ENCODE measurements at places on chromosomes 7 and 10.

DNA sequence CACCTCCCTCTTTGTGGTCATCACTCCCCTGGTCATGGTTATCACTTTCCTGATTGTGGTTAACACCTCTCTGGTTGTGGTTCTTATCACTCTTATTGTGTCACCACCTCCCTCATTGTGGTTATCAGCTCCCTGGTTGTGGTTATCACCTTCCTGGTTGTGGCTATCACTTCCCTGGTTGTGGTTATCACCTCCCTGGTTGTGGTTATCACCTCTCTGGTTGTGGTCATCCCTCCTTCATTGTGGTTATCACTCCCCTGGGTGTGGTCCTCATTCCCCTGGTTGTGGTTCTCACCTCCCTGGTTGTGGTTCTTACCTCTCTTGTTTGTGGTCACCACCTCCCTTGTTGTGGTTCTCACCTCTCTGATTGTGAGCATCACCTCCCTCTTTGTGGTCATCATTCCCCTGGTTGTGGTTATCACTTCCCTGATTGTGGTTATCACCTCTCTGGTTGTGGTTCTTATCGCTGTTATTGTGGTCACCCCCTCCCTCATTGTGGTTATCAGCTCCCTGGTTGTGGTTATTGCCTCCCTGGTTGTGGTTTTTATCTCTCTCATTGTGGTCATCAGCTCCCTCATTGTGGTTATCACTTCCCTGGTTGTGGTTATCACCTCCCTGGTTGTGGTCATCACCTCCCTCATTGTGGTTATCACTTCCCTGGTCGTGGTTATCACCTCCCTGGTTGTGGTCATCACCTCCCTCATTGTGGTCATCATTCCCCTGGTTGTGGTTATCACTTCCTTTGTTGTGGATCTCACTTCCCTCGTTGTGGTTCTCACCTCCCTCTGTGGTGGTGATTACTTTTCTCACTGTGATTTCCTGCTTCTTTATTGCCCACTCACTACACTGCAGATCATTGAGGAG is 106.7 kb downstream of the GPR26 start:
- DNase-seq = no peak

DNA sequence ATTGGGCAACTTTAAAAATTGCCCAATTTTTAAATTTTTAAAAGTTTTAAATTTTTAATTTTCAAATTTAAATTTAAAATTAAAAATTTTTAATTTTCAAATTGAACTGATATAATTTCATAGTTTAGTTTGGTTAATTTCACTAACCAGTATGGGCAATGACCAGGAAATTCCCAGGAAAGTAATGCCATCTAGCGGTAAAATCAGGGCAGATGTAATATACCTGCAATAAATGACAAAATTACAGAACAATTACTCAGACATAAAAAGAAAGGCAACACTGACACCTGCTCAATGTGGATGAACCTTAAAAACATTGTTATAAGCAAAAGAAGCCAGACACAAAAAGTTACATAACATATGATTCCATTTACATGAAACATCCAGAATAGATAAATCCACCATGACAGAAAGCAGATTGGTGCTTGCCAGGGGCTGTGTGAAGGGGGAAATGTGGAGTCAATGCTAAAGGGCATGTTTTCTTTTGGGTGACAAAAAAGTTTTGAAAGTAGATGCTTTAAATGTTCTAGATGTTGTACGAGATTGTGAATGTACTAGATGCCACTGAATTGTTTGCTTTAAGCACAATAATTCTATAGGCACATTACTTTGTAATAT is 28.6 kb upstream of the SLC16A12 start:
- DNase-seq = no peak

- DNase-seq = no peak
Observed at GRCh38 chr7:129436335-129436923, 2.2 kb downstream of the STRIP2 start.

DNA sequence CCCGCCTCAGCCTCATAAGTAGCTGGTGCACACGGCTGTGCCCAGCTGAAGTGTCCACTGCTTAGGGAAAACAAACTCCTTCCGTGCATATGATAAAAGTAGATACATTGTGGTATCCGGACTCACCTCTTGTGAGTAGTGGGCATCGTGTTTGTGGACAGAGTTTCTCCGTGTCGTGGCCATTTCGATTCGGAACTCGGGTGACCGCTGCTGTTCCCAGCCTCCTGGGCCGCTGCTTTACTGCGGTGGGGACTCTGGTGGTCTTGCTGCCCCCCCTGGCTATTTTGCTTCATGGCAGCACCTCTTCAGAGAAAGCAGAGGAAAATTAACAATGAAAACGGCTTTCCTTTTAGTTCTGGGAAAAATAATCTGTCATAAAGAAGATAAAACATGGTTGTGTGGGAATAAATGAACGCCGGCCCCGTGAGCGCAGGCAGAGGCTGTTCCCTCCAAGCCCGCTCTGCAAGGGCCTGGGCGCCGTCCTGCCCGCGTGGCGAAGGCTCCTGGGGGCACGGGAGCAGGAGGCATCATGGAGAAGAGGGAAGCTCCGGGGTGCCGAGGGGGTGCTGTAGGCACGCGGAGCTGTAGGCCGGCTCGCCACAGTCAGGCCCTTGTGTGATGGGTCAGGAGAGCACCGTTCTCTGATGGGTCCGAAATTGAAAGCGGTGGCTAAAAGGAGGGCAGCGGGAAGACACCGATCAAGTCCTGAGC is 107.4 kb downstream of the ACTR3B start:
- no peak for DNase-seq

- no peak for DNase-seq
Observed at GRCh38 chr7:85423209-85423895, 236.5 kb upstream of the SEMA3D start.

- DNase-seq = no peak
Observed at GRCh38 chr10:113148901-113149300, 198.9 kb downstream of the TCF7L2 start.

DNA sequence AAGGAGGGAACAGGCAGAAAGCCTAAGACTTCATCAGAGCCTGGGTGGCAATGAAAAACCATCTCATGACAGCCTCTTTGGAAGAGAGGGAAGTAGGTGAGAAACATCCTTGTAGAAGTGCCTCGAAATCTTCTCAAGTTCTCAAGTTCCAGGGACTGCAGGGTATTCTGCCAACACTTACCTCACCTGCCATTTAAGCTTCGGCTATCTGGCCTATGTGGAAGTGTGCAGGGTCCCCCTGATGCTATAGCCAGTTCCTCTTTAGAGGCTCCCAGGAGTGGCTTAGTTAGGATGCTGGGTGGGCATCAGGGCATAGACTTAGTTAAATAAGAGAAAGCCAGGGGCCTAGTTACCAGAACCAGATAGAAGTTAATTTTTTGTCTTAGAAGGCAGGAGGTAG is 27.0 kb downstream of the ABCC2 start:
- no peak for DNase-seq

All from stimulated activated CD4-positive, alpha-beta T cell treated with anti-CD3 and anti-CD28 coated beads, Interleukin-1b, Interleukin-23, amount 100 ng/mL, for 4 hours (primary cell).